Non-pigmented ciliary epithelial cell (primary cell): ENCODE measurements at places on chromosomes 11 and 22.

- no peak for DNase-seq
Measured at GRCh38 chr11:111871693-111872161, 346 bp upstream of the ALG9 start.

DNA sequence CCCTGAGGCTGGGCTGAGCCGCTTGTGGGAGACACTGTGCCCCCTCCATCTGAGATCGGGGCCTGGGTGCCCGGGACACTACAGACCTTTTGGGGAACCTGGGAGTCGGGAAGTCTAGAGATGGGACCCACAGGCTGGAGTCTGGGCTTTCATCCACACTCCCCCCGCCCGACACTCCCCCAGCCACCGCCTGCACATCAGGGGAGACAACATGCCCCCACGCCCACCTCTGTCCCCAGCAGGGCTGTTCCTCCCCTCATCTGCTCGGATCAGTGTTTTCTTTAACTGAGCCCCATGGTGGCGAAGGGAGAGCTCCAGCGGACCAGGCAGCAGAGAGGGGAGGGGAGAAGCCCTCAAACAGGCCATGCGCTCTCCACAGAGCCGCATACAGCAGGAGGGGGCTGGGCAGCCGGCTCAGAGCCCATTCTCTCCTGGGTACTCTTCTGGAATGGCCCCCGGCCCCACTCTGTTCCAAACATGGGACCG lies 174.7 kb downstream of the IGLL1 start:
- no peak for DNase-seq

GRCh38 chr11:73384531-73384871 lies 8.3 kb downstream of the RELT start:
- DNase-seq, result no peak

GRCh38 chr11:86374586-86374985 lies at the start of gene CCDC81:
CCDC81 (plus strand) TSS chr11:86374887; CDS start chr11:86375164, 277 bp downstream.
- DNase-seq, result no peak

GRCh38 chr11:14645015-14645912 lies 1.7 kb downstream of the PDE3B start:
- DNase-seq, result no peak

DNA sequence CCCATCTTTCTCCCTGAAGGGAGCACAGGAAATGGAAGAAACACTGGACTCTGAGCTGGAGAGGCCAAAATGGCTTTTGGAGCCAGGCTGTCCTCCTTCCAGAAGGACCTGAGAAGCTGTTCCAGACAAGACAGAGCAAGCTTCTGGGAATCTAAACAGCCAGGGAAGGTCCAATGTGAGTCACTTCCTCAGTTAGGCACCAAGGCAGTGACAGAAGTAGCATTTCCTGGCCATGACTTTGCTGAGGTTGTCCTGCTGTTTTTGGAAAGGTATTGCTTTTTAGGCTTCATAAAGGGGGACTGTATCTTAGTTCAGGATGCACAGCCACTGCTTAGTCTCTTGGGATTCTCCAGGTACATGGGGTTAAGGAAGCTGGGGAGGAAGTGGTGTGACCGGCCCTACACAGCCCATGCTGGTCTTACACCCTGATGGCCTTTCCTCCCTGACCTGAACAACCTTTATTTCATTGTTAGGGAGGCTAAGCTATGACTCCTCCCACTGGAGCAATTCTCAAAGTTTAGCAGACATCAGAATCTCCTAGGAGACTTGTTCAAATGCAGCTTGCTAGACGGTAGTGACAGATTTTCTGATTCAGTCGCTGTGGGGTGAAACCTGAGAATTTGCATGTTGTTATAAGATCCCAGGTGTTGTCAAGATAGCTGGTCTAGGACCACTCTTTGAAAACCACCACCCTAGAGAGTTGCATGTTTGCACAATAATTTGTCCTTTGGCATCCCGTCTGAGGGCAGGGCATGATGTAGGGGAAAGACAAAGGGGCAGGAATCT lies 6.8 kb upstream of the INSC start:
- DNase-seq, result no peak

- DNase-seq, result no peak
Measured at GRCh38 chr22:30792456-30792855, 97.8 kb downstream of the OSBP2 start.

DNA sequence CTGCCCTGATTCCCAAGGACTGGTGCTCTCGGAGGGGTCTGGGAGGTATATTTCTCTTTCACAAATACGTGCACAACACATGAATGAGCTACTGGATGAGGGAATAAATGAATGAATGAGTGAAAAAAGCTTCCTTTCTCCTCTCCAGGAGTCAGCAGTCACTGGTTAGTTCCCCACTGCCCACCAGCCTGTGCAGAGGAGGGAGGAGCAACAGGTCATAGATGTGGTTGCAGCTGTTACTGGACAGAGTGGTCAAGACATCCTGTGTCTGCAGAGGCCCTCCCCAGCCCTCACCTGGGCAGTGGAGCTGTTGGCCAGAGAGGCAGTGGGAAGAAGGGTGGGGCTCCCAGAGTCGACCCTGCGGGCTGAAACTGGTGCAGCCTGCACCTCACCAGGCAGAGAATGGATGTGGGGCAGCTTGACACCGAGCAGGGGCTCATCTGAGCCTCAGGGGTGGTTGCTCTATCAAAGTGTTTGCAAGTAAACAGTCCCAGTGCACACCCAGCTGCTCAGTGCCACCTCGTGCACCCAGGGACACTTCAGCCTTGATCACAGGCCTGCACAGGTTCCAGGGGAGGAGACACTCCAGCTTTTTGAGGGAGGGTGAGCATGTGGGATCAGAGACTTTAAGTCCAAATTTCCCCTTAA lies 1.4 kb upstream of the VPREB1 start:
- no peak for DNase-seq

- no peak for DNase-seq
Measured at GRCh38 chr11:130151196-130151595, 8.4 kb upstream of the ST14 start.

GRCh38 chr11:17314232-17314547 lies 37.4 kb upstream of the NCR3LG1 start:
- DNase-seq, result peak; percentile 70

DNA sequence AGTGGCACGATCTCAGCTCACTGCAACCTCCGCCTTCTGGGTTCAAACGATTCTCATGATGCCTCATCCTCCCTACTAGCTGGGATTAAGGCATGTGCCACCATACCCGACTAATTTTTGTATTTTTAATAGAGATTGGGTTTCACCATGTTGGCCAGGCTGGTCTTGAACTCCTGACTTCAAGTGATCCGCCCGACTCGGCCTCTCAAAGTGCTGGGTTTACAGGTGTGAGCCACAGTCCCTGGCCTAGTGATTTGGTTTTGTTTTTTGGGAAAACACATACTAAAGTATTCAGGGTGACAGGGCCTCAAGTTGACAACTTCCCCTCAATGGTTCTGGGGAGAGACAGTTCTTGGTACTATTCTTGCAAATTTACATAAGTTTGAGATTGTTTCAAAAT lies 22.1 kb downstream of the TNRC6B start:
- DNase-seq, result no peak
